ENCODE measurements at places on chromosomes 2 and 18. TPM values are rescaled to one million over a fixed set of nuclear protein-coding genes. Genes with fewer than 3 reads are reported as not detected.
A peak's percentile ranks its signal among the peaks of the same experiment; 100 is the strongest.

- H3K4me3 ChIP-seq = no peak overlapping the region
- no peak for DNase-seq
- H3K4me1 ChIP-seq = peaks cover 34% of the 10 kb centered on the region
- H3K27ac ChIP-seq = no peak overlapping the region
These were observed 69.1 kb downstream of the UXS1 start for GRCh38 chr2:106124905-106125549.

DNA sequence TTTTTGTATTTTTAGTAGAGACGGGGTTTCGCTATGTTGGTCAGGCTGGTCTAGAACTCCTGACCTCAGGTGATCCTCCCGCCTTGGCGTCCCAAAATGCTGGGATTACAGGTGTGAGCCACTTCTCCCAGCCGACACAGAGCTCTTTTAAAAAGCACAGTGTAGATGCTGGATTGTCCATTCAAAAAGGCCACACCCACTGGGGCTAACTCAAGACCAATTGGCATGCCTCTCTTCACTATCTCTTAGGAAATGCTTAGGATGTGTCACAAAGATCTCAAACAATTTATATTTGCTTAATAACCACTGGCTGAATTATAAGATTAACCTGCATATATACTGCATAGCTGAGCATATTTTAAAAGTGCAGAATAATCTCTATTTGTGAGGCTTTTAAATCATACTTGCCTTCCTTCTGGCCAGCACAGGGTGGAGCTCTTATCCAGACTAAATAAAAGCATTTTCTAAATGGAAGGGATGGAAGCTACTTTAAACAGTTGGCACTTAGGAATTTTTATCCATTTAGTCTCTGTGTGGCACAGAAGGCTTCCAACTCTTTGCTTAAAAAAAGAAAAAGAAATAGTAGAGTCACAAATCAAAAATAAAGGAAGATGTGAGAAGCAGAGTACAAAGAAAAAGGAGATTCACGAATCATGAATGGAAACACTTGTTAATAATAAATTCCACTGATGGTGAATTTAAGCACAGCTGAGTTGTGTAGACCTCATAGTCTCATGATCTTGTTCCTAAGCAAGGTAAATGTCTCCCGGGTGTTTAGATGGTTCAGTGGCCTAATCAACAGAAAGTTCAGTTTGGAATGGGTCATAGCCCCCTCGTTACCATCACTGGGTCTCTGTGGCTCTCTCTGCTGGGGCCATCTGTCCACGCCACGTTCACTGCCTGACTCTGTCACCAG, 22.4 kb downstream of the CRYGD start:
- no peak overlapping the region for H3K27ac ChIP-seq
- H3K27me3 ChIP-seq = peaks cover 8% of the 10 kb centered on the region
- H3K4me3 ChIP-seq = no peak overlapping the region
- H3K4me1 ChIP-seq = peaks cover 11% of the 10 kb centered on the region
- DNase-seq = no peak
- H3K36me3 ChIP-seq = no peaks in the 10 kb centered on the region

GRCh38 chr2:25981596-25982272, 563 bp downstream of the KIF3C start:
- H3K27me3 ChIP-seq = peaks cover 4% of the 10 kb centered on the region
- H3K36me3 ChIP-seq = no peaks in the 10 kb centered on the region
- peak overlapping the region; percentile 86 for H3K4me3 ChIP-seq
- H3K4me1 ChIP-seq = peaks cover 19% of the 10 kb centered on the region
- no peak for DNase-seq
- peak overlapping the region; percentile 67 for H3K27ac ChIP-seq

GRCh38 chr2:62870966-62871365, 165.5 kb downstream of the EHBP1 start:
- no peak for DNase-seq
- peaks cover 6% of the 10 kb centered on the region for H3K4me1 ChIP-seq
- peaks cover 48% of the 10 kb centered on the region for H3K36me3 ChIP-seq
- H3K27me3 ChIP-seq = no peaks in the 10 kb centered on the region
- no peak overlapping the region for H3K4me3 ChIP-seq

GRCh38 chr2:200129721-200130462, 174.5 kb downstream of the MAIP1 start:
- no peak overlapping the region for H3K4me3 ChIP-seq
- DNase-seq = no peak
- no peak overlapping the region for H3K27ac ChIP-seq

The NGEF gene
- 0.48 TPM for total RNA-seq

The PRPF40A gene
- 109 TPM for total RNA-seq

The NEB gene
- 0.38 TPM for total RNA-seq

The AQP12B gene
- not detected for total RNA-seq
